ENCODE measurements at places on chromosomes 3 and 15. TPM values are rescaled to one million over a fixed set of nuclear protein-coding genes. Genes with fewer than 3 reads are reported as not detected.

The GJD2 gene
- total RNA-seq = not detected

The VPS13C gene
- 76.7 TPM for total RNA-seq

DNA sequence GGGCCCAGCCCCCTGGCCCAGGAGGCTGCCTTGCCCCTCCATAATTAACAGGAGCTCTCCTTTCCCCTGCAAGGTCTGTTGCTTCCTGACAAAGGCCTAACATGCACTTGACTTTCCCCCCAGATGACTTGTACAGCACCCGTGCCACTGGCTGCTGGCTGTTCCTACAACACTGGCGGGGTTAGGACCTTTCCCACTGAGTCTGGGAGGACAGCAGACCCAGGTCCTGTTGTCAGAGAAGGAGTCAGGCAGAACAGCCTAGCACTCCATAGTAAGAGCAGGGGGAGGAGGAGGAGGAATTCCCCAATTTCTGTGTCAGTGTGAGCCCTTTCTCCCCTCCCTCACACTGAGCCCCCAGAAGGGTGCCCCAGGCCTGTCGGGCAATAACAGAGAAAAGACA, 99.2 kb downstream of the CORO2B start:
- H3K4me1 ChIP-seq = no peaks in the 10 kb centered on the region
- no peak for DNase-seq
- H3K36me3 ChIP-seq = no peaks in the 10 kb centered on the region
- H3K27ac ChIP-seq = no peak overlapping the region

The ZNF385D gene
- not detected for total RNA-seq

- H3K36me3 ChIP-seq = peaks cover 78% of the 10 kb centered on the region
- no peak for DNase-seq
- H3K27me3 ChIP-seq = no peaks in the 10 kb centered on the region
- H3K4me1 ChIP-seq = peaks cover 82% of the 10 kb centered on the region
- H3K4me3 ChIP-seq = no peak overlapping the region
- no peak overlapping the region for H3K27ac ChIP-seq
Measured at GRCh38 chr3:156688632-156689452, 14.5 kb downstream of the TIPARP start.

- DNase-seq = no peak
- no peak overlapping the region for H3K4me3 ChIP-seq
- peaks cover 28% of the 10 kb centered on the region for H3K4me1 ChIP-seq
- peaks cover 5% of the 10 kb centered on the region for H3K36me3 ChIP-seq
Measured at GRCh38 chr15:50055750-50056157, 63.3 kb downstream of the ATP8B4 start.

DNA sequence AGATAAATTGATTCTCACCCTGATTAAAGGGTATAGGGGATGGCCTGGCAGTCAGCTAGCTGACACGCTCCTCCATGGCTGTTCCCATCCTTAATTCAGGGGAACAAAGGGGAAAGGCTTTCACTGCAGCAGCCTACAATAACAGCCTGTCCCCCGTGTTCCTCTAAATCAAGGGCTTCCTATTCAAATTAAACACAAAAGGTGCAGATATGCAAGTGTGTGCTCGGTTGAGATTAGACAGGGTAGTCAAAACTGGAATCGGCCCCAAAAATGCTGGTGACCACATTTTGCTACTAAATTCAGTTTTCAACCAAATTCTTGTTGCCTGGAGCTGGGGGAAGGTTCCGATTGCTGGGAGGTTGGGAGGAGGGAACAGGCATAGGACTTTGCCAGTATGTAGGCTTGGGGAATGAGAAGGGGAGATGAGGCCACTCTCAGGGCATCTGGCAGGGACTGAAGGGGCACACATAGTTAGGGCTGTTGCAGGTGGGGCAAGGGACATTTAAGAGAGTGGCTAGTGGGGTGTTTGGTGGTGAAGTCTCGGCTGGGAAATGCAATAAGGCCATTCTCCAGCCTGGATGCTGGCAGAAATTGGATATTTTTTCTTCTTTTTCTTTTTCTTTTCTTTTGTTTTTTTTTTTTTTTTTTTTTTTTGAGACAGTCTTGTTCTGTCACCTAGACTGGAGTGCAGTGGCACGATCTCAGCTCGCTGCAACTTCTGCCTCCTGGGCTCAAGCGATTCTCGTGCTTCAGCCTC, 32.9 kb upstream of the CTSH start:
- H3K4me1 ChIP-seq = peaks cover 25% of the 10 kb centered on the region
- DNase-seq = no peak
- H3K27me3 ChIP-seq = no peaks in the 10 kb centered on the region
- no peak overlapping the region for H3K4me3 ChIP-seq

DNA sequence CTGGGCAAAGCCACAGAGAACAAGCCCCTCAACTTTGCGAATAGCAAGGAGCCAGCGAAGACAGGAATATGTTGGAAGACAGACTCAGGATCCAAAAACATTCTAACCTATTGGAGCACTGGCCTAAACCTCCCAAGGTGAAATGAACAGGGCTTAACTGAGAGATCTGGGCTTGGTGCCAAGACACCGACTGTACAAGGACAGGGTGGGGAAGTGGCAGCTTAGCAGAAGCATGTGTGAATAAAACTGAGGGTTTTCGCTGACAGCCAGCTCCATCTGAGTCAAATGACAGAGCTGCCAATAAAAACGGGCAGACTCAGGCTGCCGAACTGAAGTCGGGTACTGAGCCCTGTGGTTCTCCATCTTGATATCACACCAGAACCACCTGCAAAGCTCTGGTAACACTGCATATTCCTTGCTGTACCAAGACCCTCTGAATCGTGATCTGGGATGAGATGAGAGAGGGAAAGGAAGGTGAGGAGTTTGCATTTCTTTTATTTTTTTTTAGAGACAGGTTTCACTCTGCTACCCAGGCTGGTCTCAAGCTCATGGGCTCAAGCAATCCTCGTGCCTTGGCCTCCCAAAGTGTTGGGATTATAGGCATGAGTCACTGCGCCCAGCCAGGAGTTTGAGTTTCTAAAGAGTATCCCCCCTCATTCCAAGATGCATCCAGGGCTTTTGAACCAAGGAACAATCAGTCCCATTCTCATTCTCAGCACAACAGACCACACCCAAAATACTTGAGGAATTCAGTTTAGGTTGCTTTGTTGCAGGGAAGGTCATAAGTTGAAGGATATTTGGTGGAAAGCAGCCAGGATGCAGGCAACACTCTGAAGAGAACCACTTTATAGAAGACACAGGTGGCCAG, 6.0 kb upstream of the PLCB2 start:
- no peak overlapping the region for H3K27ac ChIP-seq
- H3K36me3 ChIP-seq = no peaks in the 10 kb centered on the region
- DNase-seq = no peak
- no peak overlapping the region for H3K4me3 ChIP-seq
- peaks cover 17% of the 10 kb centered on the region for H3K4me1 ChIP-seq

GRCh38 chr15:57528940-57529565, 62.7 kb upstream of the MYZAP start:
- H3K4me1 ChIP-seq = no peaks in the 10 kb centered on the region
- no peaks in the 10 kb centered on the region for H3K36me3 ChIP-seq
- DNase-seq = no peak
- H3K4me3 ChIP-seq = no peak overlapping the region

GRCh38 chr3:104676241-104676640, 690.5 kb upstream of the ALCAM start:
- no peak overlapping the region for H3K4me3 ChIP-seq
- no peaks in the 10 kb centered on the region for H3K36me3 ChIP-seq
- no peak overlapping the region for H3K27ac ChIP-seq
- no peak for DNase-seq

GRCh38 chr15:99151156-99151555, 46.3 kb downstream of the SYNM start:
- no peak for DNase-seq
- peaks cover 5% of the 10 kb centered on the region for H3K4me1 ChIP-seq
- H3K36me3 ChIP-seq = no peaks in the 10 kb centered on the region
- no peak overlapping the region for H3K4me3 ChIP-seq

DNA sequence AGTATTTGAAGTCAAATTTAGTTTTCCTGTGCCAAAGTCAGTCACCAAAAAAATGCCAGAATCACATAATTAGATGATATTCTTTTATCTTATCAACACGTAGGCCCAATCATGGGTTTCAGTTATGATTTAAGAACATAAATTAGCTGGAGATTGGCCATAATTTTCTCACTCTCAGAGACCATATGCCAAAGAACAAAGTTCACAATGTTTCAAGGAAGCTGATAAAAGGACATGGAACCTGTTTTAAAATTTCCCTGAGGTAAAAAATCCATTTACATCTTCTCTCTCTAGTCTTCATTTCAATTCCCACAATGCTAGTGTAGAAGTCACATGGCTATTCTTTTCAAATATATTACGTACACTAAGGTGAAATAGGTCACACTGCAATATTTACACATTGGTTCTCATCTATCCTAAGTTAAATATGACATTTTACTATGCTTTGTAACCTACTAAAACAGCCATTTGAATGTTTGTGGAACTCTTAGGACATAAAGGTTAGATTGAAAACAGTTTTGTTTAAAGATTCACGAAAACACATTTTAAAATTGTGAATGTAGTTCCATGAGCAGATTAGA, 42.7 kb upstream of the DCUN1D1 start:
- no peak for DNase-seq
- H3K4me1 ChIP-seq = no peaks in the 10 kb centered on the region
- peaks cover 28% of the 10 kb centered on the region for H3K36me3 ChIP-seq
- no peak overlapping the region for H3K27ac ChIP-seq

DNA sequence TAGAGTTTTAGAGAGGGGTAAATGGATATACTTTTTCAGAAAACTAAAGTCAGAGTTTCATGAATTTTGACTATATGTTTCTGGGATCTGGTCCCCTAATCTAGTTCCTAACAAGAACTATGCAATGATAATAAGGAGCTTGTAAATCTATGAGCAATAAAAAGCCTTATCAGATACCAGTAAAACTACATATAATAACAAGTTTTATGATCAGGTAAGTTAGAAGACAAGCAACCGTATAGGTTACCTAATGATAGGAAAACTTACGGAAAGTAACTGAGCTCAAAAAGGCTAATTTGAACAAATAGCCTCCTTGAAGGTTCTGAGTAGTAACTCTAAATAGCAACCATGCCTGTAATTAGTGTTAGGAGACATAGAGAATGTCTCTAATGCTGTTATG, 21.0 kb downstream of the MIX23 start:
- DNase-seq = no peak
- no peak overlapping the region for H3K27ac ChIP-seq
- H3K4me1 ChIP-seq = peaks cover 29% of the 10 kb centered on the region
- H3K4me3 ChIP-seq = no peak overlapping the region

GRCh38 chr3:71902258-71903111, 117.5 kb upstream of the PROK2 start:
- H3K27me3 ChIP-seq = peaks cover 13% of the 10 kb centered on the region
- H3K36me3 ChIP-seq = no peaks in the 10 kb centered on the region
- peaks cover 4% of the 10 kb centered on the region for H3K4me1 ChIP-seq
- H3K27ac ChIP-seq = no peak overlapping the region

- H3K4me1 ChIP-seq = no peaks in the 10 kb centered on the region
- H3K36me3 ChIP-seq = no peaks in the 10 kb centered on the region
- H3K4me3 ChIP-seq = no peak overlapping the region
- H3K27ac ChIP-seq = no peak overlapping the region
- H3K27me3 ChIP-seq = peaks cover 23% of the 10 kb centered on the region
Measured at GRCh38 chr15:83904107-83905040, 250.5 kb downstream of the ADAMTSL3 start.

GRCh38 chr3:159112724-159113123, 310.9 kb downstream of the MFSD1 start:
- no peak overlapping the region for H3K27ac ChIP-seq
- no peaks in the 10 kb centered on the region for H3K4me1 ChIP-seq
- DNase-seq = no peak
- H3K27me3 ChIP-seq = no peaks in the 10 kb centered on the region

The GRAMD1C gene
- 0.48 TPM for total RNA-seq

The DLL4 gene
- not detected for total RNA-seq

- H3K4me1 ChIP-seq = no peaks in the 10 kb centered on the region
- H3K27ac ChIP-seq = no peak overlapping the region
- H3K27me3 ChIP-seq = no peaks in the 10 kb centered on the region
- no peaks in the 10 kb centered on the region for H3K36me3 ChIP-seq
- DNase-seq = no peak
Measured at GRCh38 chr3:79515072-79515471, 252.7 kb downstream of the ROBO1 start.

The CLDN16 gene
- not detected for total RNA-seq

The CACNA2D3 gene
- total RNA-seq = not detected

DNA sequence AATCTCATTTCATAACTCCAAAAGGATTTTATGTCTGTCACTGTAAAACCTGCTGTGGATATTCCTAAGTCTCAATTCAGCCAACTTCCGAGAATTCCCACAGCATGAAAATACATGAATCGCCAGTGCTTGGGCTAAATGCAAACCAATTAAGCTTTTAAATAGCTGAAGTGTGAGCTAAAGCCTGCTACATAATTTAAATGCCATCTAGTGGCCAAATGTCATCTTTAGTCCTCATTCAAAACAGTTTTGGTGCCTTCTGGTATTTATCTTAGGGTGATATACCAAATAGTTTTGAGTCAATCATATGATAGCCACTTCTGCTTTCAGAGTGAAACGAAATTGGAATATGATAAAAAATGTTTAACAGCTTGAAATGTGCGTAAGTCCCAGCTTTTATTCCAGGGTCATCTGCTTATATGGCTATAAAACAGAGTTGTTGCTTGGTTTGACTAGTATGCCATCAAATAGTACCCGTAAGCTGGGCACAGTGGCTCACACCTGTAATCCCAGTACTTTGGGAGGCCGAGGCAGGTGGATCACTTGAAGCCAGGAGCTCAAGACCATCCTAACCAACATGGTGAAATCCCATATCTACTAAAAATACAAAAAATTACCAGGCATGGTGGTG, 41.8 kb upstream of the CCNL1 start:
- H3K36me3 ChIP-seq = no peaks in the 10 kb centered on the region
- no peak overlapping the region for H3K27ac ChIP-seq
- no peak for DNase-seq
- peaks cover 7% of the 10 kb centered on the region for H3K27me3 ChIP-seq

The HCLS1 gene
- 382 TPM for total RNA-seq

The RTP4 gene
- 23.2 TPM for total RNA-seq

Data from activated CD4-positive, alpha-beta memory T cell treated with anti-CD3 and anti-CD28 coated beads, Interleukin-2, amount 10 ng/mL, durations not matched to agents 7 days and 5 days (primary cell).